ENCODE measurements at places on chromosomes 4 and X.

- DNase-seq, result no peak
These were observed 37.4 kb upstream of the SLC10A4 start for GRCh38 chr4:48445704-48446103.

- DNase-seq, result no peak
These were observed 11.5 kb downstream of the SMAD1 start for GRCh38 chr4:145493166-145493565.

DNA sequence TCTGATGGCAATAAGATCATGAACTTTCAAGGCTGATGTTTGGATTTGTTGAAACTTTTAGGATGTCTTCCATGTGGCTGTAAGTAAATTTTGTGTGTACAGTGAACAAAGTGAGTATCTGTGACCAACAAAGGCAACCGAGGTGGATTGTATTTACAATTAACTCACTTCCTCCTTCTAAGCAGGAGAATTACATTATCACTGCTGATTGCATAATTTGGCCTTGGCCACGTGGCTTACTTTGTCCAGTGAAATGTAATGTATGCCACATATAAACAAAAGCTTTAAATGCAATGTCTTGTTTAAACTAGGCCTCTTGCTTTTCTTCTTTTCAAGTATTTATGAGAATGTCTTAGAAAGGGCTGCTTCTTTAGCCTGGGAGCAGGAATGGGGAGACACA, 66.3 kb upstream of the MAD2L1 start:
- no peak for DNase-seq

DNA sequence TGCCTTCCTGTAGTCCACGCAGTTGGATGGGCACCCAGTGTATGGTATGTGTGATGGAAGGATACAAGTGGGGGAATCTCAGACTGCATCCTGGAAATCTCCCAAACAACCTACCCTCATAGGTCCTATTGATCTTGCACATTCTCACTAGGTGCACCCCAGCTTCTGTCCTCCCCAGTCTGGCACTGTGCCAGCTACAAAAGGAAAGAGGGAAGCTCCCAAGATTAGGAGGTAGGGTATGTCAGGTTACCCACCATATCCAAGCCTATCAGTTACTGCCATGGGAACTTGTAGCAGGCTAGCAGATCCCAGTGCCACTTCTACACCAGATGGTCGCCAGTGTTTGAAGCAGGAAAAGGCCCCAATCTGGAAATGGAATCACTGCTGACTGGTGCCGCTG, 11.6 kb downstream of the TBX22 start:
- no peak for DNase-seq

- no peak for DNase-seq
These were observed 466.6 kb upstream of the PABPC4L start for GRCh38 chr4:134668237-134668636.

DNA sequence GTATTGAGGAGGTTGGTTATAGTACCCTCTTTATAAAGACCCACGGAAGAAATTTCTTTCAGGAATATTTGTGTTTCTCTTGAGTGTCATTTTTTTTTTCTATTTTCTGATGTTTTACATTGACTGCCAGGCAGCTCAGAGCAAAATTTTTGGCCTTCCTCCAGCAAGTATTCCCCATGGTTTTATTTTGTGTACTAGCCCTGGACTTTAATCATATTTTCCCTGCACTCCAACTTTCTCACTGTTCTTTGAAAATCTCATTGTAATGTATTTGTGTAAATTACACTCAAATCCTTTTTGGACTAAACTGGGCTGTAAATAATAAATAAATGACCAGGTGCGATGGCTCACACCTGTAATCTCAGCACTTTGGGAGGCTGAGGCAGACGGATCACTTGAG, 45.6 kb upstream of the USP46 start:
- DNase-seq, result no peak

GRCh38 chr4:8191136-8191747, 7.8 kb upstream of the SH3TC1 start:
- peak; percentile 70 for DNase-seq

All from frontal cortex (tissue), 4 donors.